ENCODE measurements at places on chromosomes 4 and X.

GRCh38 chrX:119541188-119541587, 24.0 kb downstream of the STEEP1 start:
- no peak for DNase-seq

DNA sequence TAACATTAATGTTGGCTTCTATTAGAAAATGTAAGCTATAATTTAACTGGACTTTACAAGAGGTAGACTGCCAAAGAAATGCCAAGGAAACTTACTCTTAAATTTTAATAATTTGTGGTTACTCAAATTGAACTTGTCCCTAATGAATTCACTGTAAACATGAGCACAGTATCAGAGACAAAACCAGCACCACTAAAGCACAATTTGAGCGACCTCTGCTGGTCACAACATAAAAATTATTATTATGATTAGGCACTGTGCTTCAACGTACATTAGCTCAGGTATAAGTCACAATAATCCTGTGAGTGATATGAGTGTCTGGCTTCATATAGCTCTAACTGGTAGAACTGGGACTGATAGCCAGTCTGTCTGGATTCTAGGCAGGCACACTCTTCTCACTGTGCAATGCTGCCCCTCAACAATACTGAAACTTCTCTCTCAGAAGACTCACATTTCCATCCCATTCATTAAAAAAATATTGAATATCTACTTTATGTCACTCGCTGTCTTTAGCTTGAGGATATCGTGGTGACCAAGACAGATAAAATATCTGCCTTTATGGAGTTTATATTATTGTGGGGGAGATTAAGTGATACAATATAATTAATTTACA, 8.0 kb downstream of the NUDT6 start:
- no peak for DNase-seq

DNA sequence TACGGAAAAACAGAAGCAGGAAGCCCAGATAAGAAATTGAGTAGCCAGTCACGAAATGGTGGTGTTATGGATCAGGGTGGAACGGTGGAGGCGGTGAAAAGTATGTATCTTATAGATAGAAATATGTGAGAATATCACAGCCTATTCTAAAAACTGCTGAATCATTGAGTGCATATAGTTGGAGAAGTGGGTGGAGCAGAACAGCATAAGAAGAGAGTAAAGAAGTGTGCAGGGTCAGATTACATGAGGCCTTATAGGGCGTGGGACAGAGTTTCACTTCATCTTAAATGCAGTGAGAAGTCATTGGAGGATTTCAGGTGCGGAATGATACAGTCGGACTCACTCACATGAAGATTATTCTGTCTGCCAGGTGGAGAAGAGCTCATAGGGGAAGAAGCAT, 293.1 kb downstream of the TRIML1 start:
- DNase-seq, result no peak

DNA sequence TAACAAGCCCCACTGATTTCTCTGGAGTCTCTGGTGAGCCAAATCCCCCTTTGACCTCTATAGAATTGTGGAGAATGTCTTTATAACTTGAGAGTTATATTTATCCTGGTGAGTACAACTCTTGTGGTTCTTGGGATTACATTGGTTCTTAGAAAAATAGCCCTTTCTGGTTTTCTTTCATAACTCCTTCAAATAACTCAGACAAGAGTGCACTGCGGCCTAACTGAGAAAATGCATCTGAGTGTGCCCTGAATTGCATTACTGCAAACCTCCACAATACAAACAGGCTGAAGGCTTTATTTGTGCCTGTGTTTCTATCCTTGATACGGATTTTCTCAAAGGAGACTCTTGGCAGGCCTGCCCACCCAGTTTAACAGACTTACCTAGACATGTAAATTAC, 2.7 kb downstream of the BEX3 start:
- no peak for DNase-seq

GRCh38 chrX:153939573-153939972, 4.7 kb upstream of the NAA10 start:
- no peak for DNase-seq

- peak; percentile 64 for DNase-seq
Measured at GRCh38 chr4:107283587-107284559, 247.8 kb upstream of the DKK2 start.

DNA sequence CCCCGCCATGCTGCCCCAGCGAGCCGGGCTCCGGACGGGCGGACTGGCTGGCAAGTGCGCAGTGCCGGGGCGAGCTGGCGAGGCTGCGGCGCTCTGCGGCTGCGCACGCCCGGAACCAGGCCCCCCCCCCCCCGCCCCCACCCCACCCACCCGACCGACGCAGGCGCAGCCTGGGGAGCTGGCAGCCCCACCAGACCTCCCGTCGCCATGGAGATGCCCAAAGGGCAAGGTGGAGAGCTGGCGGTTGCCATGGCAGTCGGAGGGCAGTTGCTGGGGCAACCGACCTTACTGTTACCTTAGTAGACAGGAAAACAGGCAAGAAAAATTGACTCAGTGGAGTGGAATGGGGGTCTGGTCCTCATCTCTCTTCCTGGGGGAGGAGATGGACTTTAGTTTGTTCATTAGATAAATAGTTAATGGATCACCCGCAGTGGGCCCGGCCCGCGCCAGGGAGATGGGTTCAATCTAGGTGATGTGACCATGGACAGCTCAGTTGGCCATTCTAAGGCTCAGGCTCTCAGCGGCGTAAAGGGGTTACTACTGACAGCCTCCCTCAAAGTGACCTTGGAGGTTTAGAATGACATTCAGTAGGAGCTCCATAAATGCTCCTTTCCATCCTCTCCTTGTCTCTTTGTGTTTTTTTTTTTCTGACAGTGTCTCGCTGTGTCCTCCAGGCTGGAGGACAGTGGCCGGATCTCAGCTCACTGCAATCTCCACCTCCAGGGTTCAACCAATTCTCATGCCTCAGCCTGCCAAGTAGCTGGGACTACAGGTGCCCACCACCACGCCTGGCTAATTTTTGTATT, at the start of gene PCSK1N:
TSS of gene PCSK1N (minus strand) at position 87 of the 806 bp plus-strand sequence. CDS start at position 9, 78 bp downstream.
- no peak for DNase-seq

- no peak for DNase-seq
Measured at GRCh38 chr4:33226783-33227182, 2506.6 kb downstream of the PCDH7 start.

DNA sequence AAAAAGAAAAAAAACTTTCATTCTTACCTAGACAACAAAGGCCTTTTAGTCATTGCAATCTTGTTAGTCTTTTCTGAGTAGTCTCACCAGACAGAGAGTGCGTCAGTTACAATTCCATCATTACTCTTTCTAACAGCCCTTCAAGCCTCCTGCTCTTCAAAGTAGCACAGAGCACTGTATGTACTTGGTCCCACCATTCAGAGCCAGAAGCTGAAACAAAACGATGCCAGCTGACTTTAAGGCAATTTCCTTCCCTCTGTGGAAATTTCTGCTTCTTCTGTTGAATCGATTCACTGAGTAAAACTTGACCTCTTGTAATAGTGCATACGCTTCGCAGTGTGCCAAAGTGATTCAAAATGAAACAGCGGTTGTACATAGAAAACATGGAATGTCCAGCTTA, 57.7 kb upstream of the TENM3 start:
- no peak for DNase-seq

DNA sequence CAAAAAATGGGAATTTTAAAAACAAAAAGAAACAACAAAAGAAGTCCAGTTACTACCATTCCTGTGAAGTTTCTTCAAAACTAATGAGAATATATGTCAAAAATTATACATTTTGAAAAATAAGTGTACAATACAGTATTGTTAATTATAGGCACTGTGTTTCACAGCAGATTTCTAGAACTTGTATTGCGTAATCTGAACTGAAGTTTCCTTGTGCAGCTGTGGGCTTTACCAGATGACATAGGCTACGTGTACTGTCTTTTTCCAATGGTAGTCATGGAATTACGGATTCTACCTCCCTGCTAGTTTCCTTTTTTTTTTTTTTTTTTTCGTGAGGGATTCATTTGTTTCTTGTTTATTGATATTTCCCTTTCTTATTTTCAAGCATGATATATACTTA, 113.8 kb upstream of the GABRA2 start:
- no peak for DNase-seq

DNA sequence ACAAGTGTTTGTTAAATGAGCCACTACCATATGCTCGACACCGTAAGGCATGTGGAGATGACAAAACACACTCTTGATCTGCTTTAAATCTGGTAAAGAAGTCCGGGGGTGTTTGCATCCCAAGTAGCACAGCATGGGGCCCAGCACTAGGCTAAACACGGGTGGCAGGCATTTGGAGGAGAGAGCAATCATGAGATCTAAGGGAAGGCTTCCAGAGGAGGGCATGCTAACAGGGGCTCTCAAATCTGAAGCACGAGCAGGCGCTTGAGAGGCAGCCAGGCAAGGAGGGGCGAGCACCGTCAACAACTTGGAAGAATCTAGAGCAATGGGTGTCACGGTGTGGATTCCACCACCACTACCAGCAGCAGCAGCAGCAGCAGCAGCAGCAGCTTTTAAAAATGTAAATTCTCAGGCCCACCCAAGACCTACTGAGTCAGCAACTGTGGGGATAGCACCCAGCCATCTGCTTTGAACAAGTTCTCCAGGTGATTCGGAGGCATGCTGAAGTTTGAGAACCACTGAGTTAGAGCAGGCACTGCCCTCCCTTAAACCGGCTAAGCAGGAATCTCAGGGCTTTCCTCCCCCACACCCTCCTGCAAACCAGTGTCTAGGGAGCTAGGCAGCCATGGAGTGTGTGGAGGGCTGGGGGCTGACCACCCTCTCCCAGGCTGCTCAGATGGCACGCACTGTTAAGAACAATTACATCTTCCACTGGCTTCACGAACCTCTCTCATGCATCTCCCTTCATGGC, 70.2 kb upstream of the MAP3K15 start:
- DNase-seq, result no peak

Measured in RWPE2 (cell line).